ENCODE measurements at places on chromosomes 3 and 15.

- DNase-seq: no peak
Measured at GRCh38 chr3:128498127-128498626, 5.2 kb upstream of the GATA2 start.

DNA sequence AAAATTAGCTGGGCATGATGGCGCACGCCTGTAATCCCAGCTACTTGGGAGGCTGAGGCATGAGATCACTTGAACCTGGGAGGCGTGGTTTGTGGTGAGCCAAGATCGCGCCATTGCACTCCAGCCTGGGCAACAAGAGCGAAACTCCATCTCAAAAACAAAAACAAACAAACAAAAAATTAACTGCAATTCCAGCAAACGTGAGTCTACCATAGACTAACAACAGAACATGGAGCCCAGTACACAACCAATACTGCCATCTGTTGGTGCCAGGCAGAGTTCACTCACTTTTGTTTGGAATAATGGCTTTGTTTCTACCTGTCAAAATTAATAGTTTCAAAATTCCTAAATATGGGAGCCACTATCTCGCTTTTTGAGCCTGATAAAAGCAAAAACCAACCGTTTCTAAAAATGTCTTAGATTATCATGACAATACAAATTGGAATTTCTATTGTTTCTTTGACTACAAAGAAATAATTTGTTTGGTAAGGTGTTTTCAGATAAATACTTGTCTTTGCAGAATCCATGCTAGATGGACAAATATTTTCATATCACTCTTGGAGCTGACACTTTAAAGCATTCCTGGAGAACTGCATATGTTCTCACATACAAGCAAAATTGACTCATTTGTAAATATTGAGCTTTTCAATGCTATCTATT is 45.0 kb downstream of the GPR176 start:
- peak; percentile 35 for DNase-seq

GRCh38 chr15:95325763-95326404 is 1004.6 kb upstream of the NR2F2 start:
- no peak for DNase-seq

- no peak for DNase-seq
Measured at GRCh38 chr15:66454143-66454542, 43.4 kb downstream of the SNAPC5 start.

All from GM10248 (cell line).